Suppressor macrophage (primary cell): ENCODE measurements at places on chromosomes 12 and 14.

DNA sequence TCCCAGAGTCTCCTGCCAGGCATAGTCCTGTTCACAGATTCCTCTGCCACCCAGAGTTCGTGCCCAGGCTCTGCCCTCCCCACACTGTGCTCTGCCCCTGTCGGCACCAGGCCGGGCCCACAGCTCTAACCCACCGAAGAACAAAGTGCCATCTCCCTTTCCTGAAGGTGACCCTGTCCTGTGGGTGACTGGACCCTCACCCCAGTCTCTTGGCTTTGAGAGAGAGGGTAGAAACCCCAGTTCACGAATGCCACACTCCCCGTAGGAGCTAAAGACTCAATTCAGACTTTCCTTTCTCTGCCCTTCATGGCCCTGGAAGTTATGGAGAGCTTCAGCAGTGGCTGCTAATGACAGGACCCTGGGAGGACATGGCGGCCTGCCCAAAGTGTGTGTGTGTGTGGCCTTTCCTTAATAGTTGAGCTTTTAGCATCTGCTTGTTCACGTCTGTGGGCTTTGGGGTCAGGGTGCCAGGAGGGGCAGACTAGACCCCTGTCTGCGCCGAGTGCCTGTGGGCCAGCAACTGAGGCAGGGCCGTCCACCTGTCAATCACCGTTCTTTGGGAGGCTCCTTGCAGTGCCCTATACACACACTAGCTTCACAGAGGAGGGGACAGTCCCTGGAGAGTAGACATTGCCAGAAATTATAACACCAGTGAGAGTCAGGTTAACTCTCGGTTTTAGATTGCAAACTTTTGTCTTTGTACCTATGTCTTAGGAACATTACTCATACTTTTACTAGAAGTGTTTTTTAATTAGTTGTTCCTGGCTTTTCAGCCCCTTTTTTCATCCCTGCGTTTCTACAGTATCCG, 84.6 kb upstream of the DYNC1H1 start:
- no peak for DNase-seq

GRCh38 chr12:90071996-90072395, 363.4 kb upstream of the ATP2B1 start:
- DNase-seq = no peak

DNA sequence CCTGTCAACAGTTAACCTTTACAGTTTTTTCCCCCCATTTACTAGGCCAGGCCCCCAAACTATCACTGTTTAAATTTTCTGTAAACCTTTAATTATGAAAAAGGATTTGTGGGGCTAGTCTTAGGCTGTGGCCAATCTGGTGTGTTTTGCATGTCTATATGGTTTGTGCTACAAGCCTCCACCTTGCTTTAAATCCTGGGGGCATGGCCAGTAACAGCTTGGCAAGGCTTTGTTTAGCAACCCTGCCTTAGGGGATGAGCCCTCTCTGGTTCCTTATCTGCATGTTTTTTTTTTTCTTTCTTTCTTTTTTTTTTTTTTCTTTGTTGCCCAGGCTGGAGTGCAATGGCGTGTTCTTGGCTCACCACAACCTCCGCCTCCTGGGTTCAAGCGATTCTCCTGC, 102.7 kb downstream of the KCNMB4 start:
- DNase-seq = peak; percentile 0

- no peak for DNase-seq
Measured at GRCh38 chr14:101250336-101250947, 310.9 kb upstream of the DIO3 start.

GRCh38 chr12:108720757-108721514, 10.4 kb downstream of the CORO1C start:
- DNase-seq = peak; percentile 37

DNA sequence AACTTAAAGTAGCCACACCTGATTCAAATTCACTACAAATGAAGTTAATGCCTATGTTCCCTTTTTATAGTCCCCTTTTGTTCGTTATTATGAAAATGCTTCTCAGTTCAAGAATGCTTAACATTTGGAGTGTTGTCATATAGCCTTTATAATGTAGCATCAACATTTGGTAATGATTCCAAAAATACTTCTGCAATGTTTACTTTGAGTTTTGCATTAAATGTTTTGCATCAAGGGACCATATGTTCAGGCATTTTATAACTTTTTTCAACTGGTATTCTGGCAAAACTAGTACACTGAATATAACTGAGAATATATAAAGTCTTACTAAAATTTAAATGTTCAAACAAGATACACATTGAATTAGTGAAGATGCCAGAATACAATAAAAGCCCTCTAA, 209.6 kb upstream of the SLC16A7 start:
- DNase-seq = no peak

DNA sequence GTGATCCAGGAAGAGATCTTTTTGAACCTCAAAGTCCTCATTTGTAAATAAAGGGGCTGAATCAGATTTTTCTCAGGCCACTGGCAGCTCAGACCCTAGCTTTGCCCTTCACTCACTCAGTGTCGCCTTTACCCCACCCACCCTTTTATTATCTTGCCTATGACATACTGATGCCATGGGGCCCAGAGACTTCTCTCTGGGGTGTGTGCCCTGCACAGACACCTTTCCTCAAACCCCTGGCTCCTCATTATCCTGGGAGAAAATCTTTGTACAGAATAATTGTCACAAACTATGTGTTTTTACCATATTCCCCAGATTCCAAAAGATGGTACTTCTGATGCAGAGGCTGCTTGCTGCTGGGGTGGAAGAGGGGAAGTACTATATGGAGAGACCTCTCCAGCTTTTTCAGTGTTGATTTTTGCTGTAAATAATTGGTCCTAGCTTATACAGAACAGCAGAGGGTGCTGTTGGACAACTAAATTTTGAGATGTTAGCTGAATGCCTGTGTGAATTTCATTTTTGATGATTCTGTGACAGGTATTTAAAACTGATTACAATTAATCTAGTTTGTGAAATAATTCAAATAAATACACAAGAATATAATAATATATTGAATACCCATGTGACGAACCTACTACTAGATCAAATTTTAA, 53.9 kb upstream of the DCD start:
- peak; percentile 48 for DNase-seq

DNA sequence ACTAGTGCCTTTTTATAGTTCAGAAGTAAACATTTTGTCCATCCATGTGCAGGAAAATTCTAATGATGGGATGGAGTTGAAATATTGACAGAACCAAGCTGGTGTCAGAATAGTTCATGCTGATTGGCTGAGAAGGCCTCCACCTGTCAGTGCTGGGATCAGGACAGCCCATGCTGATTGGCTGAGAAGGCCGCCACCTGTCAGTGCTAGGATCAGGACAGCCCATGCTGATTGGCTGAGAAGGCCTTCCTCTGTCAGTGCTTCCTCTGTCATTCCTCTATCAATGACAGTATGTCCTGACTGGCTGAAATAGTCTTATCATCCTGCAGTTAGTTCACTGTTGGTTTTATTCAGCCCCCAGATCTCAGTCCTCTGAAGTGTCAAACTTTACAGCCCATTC, 95.7 kb downstream of the PPP2R5C start:
- no peak for DNase-seq

DNA sequence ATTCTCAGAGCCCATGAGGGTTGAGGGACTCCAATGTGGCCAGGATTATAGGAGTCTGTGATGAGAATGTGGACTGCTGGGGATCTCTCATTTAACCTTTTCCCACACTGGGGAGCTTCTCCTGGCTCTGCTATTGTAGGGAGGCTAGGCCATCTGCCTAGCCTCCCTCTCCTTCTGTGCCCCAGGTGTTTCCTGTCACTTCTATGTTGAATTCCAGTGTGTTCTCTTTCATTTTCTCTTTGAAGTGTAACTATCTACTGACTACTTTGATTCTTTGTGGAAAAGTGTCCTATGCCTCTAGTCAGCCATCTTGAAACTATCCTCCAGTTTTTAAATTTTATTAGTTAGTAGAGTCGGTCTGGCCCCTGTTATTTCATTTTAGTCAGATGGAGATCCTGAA, 53.4 kb upstream of the ABCD2 start:
- DNase-seq = no peak

- peak; percentile 26 for DNase-seq
Measured at GRCh38 chr12:96143392-96143791, 50.8 kb upstream of the ELK3 start.

DNA sequence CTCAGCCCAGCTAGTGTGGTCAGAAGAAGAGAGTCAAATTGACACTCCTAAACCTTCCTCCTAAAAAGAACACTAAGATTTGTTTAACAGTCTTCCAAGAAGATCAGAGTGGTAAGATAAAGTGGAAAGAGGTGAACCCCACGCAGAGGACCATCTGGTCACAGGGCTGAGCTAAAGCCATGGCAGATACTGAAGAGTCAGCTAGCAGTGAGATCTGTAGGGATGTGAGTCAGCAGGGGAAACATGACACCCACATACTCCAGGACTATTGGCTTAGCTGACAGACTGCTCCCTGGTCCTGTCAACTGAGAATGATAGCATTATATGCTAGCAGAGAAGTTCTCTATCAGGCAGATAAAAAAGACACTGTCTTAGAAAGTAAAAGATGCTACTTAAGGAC, 269.4 kb upstream of the ALG10 start:
- no peak for DNase-seq

DNA sequence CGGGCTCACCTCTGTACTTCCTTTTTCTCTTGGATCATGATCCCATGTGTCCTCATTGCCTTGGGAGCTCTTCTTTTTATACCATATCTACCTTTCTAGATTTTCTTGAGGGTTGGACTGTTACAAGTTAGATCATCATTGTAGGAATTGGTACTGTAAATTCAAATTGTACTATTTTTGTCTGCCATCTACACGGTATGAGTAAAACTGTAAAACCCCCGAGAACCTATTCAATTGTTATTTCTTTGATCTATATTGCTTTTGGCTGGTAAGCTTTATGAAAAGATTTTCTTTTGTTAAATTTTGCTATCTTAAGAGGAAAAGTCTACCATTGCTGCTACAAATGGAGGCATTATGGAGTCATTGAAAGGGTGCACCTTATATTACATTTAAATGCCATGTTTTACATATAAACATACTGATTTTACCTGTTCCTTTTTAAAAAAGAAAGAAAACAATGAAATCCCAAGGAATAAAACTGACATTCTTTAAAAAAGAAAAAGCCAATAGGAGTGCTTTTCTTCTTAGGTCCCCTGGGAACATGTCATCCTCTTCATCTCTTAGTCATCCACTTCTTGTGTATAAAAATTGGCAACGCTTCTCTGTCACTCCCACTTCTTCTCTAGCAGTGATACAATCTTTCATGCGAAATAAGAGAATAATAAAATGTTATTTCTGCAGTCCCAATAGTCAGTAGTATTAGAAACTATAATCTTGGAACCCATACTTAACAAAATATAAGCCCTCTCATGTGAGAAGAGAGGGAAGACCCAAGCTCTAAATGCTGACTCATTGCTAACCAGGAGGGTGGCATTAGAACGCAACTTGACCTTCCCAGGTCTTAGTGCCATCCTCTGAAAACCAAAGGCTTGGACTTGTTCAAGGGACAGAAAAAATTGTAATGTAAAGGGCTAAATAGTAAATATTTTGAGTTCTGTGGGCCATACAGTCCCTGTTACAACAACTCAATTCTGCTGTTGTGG, 20.4 kb downstream of the RGS6 start:
- no peak for DNase-seq

DNA sequence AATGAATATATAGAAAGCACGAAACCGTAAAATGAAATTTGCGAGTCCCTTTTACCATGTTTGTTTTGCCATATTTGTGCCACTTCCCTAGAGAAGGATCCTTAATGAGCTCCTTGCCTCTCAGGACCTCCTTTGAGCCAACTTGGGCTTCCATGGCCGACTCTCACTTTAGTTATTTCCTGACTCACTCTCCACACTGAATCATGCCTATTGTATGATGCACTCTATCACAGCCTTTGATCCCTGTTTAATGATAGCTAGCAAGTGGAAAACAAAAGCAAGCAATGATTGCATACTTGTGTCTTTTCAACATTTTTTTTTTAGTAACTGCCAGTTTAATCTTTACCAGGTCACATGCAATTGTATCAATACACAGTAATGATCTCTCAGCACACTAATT, 153.2 kb downstream of the CCER1 start:
- no peak for DNase-seq

DNA sequence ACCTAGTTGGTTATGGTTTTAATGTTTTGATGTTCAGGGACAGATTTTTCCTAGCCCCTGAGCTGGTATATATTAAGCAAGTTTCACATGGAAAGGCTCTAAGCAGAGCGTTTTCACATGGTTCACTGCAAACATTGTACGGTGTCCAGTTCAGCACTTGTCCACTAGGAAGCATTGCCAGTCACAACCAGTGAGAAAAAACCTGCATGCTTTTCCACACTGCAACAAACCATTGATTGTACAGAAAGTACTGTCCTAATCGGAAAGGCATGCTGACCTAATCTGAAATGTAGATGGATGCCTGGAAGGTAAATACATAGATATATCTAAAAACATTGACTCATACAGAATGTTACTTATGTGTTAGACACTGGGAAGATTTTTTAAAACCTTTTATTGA, 25.0 kb upstream of the NPAS3 start:
- no peak for DNase-seq

DNA sequence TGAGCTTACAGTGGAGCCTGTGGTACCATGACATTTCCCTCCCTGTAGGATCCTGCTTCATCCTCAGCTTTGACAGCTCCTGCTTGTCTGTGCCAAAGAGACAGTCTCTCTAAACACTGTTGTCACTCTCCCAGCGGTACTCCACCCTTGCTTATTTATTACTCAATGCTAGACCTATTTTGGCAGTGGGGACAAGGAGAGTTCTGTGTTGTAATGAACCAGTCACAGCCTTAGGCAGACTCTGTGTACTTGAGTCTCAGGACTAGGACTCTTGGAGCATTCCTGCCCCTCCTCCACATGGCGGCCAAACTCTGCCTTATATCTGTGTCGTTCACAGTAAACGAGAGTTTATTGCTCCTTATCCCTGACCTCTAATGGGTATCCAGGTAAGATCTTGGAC, 70.9 kb downstream of the PIK3C2G start:
- no peak for DNase-seq

- peak; percentile 69 for DNase-seq
Measured at GRCh38 chr14:89445273-89445973, 28.4 kb upstream of the FOXN3 start.

DNA sequence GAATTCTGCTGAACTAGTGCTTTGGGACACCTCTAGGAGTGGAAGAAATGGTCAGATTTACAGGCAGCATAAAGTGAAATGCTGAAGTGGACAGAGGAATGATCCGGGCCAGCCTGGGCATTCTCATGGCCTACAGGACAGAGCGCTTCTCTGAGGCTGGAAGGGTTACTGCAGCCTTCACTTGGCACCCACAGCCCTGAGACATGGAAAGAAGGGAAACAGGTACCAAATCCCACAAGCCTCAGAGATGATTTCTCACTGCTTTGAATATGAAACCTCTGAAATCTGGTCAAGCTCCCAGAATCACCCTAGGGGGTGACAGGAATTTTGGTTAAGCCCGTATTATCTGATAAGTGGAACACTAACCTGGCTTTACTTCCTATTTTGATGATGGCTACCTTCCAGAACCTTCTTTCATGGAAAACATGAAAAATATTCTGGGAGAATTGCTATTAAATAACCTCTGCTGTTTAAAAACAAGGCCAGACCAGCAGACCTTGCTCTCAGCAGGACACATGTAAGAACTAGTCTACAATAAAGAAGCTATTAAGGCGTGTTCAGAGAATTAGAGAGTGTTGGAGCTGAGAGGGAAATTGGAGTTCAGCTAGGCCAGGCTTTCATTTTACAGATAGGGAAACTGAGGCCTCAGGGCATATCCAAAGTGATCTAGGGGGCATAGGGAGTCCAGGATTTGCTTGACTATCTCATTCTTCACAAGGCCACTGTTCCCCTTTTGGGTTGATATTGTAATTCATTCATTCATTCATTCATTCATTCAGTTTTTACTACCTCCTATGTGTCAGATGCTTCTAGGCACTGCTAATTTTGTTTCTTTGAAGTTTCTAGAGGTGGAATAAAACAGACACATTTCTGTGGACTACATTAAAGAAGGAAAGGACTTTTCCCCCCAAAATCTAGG, 281.5 kb downstream of the ZFP36L1 start:
- no peak for DNase-seq
